ENCODE measurements at places on chromosomes 11 and 22. TPM values are rescaled to one million over a fixed set of nuclear protein-coding genes. Genes with fewer than 3 reads are reported as not detected.

The TEX54 gene
- not detected for total RNA-seq

The DRD2 gene
- total RNA-seq = not detected

The SCUBE2 gene
- total RNA-seq = 0.64 TPM

The OR52N4 gene
- 2.2 TPM for total RNA-seq

GRCh38 chr11:117803896-117804295, 6.9 kb upstream of the DSCAML1 start:
- no peak for DNase-seq
- no peaks in the 10 kb centered on the region for H3K36me3 ChIP-seq
- peaks cover under 1% of the 10 kb centered on the region for H3K4me1 ChIP-seq

- no peak overlapping the region for H3K4me3 ChIP-seq
- H3K4me1 ChIP-seq = no peaks in the 10 kb centered on the region
- H3K27me3 ChIP-seq = no peaks in the 10 kb centered on the region
- H3K36me3 ChIP-seq = no peaks in the 10 kb centered on the region
- H3K27ac ChIP-seq = no peak overlapping the region
Measured at GRCh38 chr11:41978945-41979344, 519.5 kb upstream of the LRRC4C start.

DNA sequence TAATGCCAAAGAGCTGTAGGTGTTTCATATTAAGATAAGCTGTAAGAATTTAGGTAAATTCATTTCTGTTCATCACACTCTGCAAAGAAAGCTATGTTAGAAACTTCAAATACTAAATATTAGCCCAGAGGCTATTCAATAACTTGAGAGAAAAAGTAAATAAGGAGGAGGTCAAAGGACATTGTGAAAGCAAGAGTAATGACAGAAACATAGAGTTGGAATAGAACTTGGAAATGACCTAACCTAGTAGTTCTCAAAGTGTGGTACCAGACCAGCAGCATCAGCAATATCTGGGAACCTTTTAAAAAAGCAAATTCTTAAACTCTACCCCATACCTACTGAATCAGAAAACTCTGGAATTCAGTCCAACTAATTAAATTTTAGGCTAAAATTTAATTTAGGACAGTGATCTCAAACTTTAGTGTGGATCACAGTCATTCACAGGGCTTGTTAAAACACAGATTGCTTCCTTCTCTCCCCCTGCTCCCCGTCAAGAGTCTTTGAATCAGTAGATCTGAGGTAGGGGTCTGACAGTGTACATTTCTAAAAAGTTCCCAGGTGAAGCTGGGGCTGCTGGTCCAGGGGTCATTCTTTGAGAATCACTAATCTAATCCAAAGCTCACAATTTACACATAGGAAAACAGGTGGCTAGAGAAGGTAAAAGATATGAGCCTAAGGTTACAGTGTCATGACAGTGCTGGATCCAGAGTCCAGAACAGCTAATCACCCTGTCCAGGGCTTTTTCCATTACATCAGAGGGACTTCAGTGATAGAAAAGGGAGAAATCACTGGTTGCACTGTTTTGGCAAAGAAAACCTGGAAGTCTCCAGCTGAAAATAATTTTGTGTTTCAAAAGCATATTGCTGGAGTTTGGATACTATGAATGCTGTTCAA, 241.1 kb downstream of the SOX6 start:
- H3K27ac ChIP-seq = no peak overlapping the region
- H3K36me3 ChIP-seq = no peaks in the 10 kb centered on the region
- H3K4me3 ChIP-seq = no peak overlapping the region
- H3K27me3 ChIP-seq = no peaks in the 10 kb centered on the region
- H3K4me1 ChIP-seq = no peaks in the 10 kb centered on the region

- no peak for DNase-seq
- no peaks in the 10 kb centered on the region for H3K27me3 ChIP-seq
- no peak overlapping the region for H3K27ac ChIP-seq
- no peaks in the 10 kb centered on the region for H3K4me1 ChIP-seq
- no peak overlapping the region for H3K4me3 ChIP-seq
Measured at GRCh38 chr11:46905806-46906205, 12.5 kb downstream of the LRP4 start.

GRCh38 chr11:69541501-69542313, 60.2 kb downstream of the LINC01488 start:
- H3K27ac ChIP-seq = no peak overlapping the region
- H3K36me3 ChIP-seq = no peaks in the 10 kb centered on the region
- peaks cover 6% of the 10 kb centered on the region for H3K4me1 ChIP-seq

- no peak overlapping the region for H3K27ac ChIP-seq
- no peak overlapping the region for H3K4me3 ChIP-seq
- H3K36me3 ChIP-seq = no peaks in the 10 kb centered on the region
- DNase-seq = no peak
- no peaks in the 10 kb centered on the region for H3K4me1 ChIP-seq
Measured at GRCh38 chr11:119859684-119860083, 130.7 kb upstream of the NECTIN1 start.

- H3K27me3 ChIP-seq = no peaks in the 10 kb centered on the region
- no peak overlapping the region for H3K4me3 ChIP-seq
- H3K36me3 ChIP-seq = peaks cover 8% of the 10 kb centered on the region
- DNase-seq = no peak
- H3K27ac ChIP-seq = no peak overlapping the region
Measured at GRCh38 chr11:63874511-63874910, 35.6 kb downstream of the MARK2 start.

GRCh38 chr11:1389103-1389931, 417 bp upstream of the BRSK2 start:
- peaks cover 8% of the 10 kb centered on the region for H3K27me3 ChIP-seq
- peaks cover 9% of the 10 kb centered on the region for H3K4me1 ChIP-seq
- DNase-seq = peak; percentile 98
- no peak overlapping the region for H3K4me3 ChIP-seq
- H3K27ac ChIP-seq = peak overlapping the region; percentile 61
- no peaks in the 10 kb centered on the region for H3K36me3 ChIP-seq
